Kidney glomerular epithelial cell (primary cell): ENCODE measurements at places on chromosomes 2 and 18.

DNA sequence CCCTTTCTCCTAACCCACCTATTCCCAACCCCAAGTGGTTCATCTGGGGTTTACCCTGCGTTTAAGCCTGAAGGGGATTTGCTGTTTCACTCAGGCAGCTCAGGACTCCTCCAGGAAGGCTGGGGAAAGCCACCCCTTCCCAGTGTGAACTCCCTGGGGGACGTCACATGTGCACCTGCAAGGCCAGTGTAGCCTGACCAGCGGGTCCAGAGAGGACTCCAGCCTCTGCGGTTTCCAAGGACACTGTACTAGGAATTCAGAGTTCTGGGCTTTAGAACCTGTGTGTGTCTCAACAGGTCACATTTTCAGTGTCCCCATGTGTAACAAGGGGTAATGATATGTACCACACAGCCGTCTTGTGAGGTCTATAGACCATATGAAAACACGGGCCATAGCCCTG is 17.9 kb downstream of the EHD3 start:
- no peak for DNase-seq

DNA sequence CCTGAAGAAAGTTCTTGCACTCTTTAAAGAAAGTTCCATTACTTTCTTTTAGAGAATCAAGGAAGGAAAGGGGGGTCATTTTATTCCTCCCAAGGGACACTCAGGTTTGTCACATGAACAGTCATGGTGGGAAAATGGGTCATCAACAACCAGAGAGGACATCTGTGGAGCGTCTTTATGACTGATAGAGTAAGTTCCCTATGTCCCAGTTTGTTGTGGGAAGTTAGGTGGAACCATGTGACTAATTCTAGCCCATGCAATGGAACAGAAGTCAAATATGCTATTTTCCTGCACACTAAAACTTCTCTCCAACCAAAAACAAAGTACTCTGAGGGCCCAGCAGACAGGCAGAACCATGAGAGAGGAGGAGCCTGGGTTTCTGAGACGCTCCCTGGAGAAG is 165.6 kb upstream of the SERTAD2 start:
- no peak for DNase-seq

- DNase-seq, result no peak
Observed at GRCh38 chr2:69185807-69186206, 172.8 kb downstream of the ANTXR1 start.

- no peak for DNase-seq
Observed at GRCh38 chr2:70832386-70832785, 3.2 kb downstream of the CD207 start.

DNA sequence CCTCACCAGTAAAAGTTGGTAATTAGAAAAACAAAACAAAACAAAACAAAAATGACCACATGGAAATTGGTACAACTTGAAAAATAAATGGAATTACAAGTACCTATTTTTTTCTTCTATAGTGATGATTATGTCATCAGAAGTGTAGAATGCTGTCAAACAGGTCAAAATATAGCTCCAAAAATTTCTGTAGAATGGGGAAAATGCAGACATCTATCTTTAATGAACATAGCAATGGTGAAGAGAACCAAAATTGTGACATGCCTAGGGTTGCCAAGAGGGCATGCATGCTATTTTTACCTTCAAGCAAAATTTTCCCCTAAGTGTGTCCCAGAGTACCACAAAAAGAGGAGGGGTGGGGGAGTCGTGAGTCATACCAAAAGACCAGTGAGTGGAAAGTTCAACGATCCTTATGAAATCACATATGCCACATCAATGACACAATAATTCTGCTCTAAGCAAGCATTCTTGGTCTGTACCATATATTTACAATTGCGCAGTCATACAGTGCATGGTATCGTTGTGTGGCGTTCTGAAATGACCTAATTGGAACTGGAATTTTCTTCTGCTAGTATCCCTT is 1436.4 kb downstream of the SUCLG1 start:
- DNase-seq, result no peak

DNA sequence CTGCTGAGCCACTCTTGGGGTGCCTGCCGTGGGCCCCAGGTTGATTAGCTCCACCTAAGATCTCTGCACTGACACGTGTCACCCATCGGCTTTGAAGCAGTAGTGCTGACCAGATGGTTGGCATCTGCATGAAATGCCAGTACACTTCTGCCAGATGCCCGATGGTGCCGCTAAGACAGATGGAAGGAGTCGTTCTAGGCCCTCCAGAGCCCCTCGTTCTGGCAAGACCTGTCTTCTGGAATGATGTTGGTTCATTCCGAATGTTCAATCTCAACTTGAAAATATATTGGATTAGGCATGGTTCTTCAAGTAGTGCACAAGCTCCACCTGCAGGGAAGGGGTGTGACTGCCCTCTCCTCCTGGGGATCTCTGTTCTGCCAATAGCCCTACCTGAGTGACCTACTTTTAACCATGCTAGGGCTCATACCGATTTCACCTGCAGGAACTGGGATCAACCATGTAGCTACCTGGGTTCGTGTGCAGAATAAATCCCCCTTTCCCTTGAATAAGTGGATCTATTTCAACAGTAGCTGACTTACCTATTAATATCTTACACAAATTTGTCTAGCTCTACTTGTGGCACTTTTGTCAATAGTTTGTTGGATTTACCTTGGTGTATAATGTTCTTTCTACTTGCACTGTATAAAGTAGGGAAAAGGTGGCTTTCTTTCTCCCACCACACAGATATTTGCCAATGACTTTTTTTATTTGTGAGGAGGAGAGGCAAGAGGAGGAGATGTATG is 342.6 kb downstream of the CTNNA2 start:
- no peak for DNase-seq

DNA sequence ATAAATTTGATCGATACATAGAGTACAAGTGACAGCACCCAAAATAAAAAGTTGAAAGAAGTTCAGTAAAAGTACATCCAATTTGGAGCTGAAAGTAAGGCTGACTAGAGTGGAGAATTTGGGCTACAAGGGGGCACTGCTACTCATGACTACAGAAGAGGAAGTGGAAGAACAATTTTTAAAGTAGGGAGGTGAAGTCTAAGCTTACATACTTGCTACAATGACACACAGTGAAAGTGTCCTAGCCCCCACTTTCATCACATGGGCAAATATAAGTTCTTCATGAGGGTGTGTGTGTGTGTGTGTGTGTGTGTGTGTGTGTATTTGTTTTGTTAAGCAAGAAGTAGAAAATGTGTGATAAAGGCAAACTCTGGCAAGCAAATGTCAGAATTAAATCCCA is 45.7 kb downstream of the MAP3K2 start:
- no peak for DNase-seq

DNA sequence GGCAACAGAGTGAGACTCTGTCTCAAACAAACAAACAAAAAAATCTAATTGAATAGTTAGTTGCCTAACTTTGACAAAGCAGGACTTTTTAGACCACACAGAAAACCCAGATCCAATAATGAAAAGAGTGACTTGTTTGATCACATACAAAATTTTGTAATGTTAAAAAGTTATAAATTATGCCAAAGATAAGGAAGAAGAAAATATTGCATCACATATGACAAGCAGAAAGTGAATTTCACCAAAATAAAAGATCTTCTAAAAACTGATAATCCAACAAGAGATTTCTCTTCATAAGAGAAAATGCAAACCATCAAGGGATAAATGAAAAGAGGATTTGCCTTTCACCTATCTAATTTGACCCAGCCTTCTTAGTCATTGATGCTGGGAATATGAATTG is 2.8 kb upstream of the RMP24 start:
- DNase-seq, result no peak

DNA sequence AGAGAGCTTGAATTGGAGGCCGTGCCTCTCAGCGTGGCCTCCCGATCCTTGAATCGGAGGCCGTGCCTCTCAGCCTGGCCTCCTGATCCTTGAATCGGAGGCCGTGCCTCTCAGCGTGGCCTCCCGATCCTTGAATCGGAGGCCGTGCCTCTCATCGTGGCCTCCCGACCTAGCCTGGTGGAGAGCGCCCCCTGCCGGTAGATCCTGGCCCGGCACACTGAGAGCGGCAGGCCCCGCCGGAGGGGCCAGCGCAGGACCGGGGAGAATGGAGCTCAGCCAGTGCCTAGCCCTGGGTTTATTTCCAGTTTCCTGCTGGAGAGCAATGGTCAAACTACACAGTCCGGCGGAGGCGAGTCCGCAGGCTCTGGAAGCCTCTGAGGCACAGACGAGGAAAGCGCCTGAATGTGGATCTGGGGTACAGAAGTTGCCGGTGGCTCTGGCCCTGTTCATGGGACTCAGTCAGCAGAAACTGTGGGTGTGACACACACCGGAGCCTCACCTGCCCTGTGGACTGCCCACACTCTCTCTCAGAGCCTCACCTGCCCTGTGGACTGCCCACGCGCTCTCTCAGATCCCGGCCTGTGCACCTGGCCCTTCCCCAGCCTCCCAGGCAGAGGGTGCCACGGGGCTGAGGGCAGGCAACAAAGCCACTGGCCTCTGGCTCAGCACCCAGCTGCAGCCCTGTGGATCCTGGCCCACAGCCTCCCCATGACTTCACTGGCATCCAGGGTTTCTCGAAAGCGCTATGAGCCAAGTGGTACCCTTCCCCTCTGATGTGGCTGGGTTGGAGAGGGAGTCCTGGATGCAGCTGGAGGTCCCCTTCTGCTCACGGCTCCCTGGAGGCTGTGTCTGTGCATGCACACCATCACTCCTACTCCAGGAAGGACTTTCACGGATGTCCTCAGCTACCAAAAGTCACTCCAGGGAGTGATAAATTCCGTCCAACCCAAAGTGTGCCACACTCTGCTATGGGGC is 1.5 kb downstream of the IL36B start:
- DNase-seq, result no peak

DNA sequence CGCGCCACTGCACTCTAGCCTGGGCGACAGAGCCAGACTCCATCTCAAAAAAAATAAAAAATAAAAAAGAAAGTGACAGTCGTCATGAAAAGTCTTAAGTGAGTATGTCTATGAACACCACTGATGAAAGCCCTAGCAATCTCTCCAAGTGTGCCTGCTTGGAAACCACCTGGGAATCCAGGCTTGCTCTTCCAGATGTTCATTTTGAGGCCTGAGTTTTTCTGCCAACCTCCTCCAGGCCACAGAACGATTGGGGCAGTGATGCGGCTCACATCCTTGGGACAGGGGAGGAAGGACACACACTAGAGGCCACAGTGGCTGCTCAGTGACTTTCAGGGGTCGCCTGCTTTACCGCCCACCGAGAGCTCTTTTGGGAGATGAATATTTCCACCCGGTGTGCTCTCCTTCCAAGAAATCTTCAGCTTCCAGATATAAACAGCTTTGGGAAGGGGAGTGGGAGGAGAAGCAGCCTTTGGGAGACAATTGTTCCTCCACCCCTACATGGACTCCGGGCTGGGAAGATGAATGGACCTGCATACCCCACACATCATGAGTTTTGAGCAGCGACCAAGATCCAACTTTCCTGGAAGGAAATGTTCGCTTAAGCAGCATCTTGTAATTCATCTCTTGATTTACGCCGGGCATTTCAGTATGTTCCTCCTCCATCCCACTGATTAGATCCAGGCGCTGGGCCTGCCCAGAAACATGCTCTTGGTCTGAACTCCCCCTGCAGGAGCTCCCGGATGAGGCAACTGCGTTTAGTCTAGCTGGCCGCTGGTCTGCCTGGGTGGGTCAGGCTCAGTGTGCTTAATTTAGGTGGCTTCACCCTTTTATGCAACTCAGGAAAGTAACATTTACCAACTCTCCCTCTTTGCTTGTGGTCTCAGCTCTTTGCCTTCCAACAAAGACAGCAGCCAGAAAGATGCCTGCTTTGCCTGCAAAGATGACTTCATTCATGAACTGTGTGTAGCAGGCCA is 6.2 kb upstream of the ARMC9 start:
- DNase-seq, result peak; percentile 26

DNA sequence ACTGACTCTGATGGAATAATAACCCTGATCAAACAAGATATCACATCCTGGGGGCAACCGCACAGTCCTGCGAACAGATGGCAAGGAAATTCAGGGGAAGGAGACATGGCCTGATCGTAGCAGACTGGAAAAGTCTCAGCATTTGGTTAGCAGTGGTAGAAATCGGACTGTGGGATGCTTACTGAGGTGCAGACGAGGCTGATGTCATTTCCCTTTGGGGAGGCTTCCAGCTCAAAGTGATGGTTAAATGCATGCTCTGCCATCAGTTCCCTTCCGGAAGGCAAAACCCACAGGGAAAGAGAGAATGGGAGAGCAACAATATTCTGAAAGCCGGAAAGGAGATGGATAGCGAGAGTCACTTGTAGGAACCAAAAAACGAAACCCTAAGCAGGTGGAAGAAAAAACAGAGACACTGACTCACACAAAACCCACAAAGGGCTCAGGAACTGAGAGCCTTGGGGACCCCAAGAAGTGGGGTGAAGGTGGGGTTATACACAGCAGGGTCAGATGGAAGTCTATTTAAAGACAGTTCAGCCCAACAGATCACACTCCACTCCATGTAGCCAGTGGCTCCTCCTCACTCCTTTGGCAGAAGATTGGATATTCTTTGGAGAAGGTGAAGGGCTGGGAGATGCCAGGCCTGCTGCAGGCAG is 93.1 kb downstream of the INPP5D start:
- DNase-seq, result no peak

- no peak for DNase-seq
Observed at GRCh38 chr2:3102922-3103569, 274.6 kb downstream of the EIPR1 start.

- DNase-seq, result no peak
Observed at GRCh38 chr2:27171351-27171848, 22.6 kb downstream of the TCF23 start.

GRCh38 chr2:238502956-238503791 is 76.4 kb downstream of the ASB1 start:
- DNase-seq, result no peak
